NCI-H187 treated with DMSO at 0.1 percent for 48 hours (cell line): ENCODE measurements at places on chromosomes 3 and 15.
A peak's percentile ranks its signal among the peaks of the same experiment; 100 is the strongest.

- no peak for DNase-seq
Observed at GRCh38 chr3:26081166-26081565, 291.3 kb downstream of the OXSM start.

DNA sequence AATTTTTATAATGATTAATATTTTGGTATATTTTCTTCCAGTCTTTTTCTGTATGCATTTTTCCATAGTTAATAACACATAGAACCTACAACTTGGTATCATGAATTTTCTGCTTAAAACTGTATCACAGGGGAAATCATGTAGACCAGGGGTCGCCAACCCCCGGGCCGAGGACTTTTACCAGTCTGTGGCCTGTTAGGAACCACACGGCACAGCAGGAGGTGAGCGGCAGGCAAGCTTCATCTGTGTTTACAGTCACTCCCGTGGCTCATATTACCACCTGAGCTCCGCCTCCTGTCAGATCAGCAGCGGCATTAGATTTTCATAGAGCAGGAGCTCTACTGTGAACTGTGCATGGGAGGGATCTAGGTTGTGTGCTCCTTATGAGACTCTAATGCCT, 54.7 kb downstream of the RPL22L1 start:
- peak; percentile 21 for DNase-seq

DNA sequence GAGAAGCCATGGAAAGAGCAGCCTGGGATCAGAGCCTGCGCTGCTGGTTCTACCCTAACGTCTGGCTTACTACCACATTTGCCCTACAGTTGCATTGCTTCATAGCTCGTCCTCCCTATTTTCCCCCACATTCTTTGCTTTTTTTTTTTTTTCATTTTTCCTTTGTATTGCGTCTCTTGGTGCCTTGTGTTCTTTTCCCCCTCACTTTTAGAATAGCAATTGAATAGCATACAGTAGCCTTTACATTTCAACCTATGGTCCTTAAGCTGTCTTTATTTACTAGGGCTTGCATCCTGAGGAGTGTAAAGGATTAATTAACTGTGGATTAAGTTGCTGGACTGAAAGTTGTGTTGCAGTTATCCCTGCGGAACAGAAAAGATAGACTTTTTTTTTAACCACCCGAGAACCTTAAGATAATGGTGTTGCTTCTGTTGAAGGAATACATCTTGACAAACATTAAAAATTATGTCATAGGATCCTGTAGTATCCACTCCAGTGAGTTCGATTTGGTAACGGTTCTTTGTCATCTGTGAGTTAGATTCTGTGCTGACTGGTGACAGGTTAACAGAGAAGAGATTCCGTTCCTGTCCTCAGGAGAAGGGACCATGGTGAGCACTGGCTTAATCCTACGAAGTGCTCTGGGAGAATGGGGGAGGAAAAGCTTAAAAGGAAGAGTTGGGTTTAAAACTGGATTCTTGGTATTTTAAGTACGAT, 417.4 kb upstream of the NAALADL2 start:
- DNase-seq = no peak

GRCh38 chr3:128786434-128787020, 60.5 kb downstream of the RAB7A start:
- DNase-seq = no peak

- DNase-seq = no peak
Observed at GRCh38 chr3:177633671-177634207, 436.5 kb upstream of the TBL1XR1 start.

GRCh38 chr3:72407766-72408165, 440.5 kb downstream of the SHQ1 start:
- DNase-seq = no peak

DNA sequence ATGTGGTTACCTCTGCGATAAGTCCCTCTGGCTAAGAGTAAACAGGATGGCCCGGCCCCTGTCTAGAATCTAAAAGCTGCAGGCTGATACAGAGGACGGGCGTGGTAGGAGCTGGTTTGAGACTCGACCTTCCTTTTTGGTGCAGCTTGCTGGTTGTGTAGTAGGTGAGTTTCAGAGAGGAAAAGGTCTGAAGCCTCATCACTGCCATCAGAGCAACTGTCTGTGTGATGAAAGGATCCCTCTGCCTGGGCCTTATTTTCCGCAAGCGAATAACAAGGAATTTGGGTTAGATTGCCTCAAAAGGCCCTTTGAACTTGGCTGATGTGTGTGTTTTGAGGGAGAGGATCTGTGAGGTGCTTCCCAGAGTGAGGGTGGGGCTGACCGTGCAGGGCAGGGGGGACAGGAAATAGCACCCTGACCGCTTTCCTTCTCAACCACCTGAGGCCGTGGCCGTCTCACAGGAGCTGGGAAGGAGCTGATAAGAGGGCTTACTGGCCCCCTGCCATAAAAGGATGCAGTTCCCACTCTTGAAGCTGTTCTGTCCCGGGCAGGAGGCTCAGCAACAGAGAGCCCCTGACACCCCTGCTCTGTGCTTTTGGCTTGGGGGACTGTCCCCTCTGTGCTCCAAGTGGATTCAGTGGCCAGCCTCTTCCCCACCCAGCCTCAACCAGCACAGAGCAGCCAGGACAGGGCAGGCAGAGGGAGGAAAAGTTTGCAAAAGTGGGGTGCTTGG, 45.6 kb upstream of the TFRC start:
- DNase-seq = no peak

DNA sequence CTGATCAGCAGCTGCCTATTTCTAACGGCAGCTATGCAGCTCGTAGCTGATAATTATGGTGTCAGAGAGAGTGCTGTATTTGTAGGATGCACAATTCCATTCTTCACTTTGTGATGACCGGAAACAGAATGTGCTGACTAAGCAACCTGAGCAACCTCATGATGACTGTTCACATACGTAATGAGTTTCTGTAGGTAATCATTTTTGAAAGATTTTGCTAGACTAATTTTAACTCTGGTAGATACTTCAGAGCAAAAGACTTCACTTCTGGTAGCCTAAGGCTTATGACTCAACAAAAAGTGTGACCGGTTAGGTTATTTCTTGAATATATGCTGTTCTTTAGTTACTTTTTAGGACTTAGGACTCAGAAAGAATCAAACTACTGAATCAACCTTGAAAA, 567.7 kb downstream of the NAALADL2 start:
- DNase-seq = no peak

- DNase-seq = no peak
Observed at GRCh38 chr3:107833043-107833442, 257.8 kb downstream of the CD47 start.

DNA sequence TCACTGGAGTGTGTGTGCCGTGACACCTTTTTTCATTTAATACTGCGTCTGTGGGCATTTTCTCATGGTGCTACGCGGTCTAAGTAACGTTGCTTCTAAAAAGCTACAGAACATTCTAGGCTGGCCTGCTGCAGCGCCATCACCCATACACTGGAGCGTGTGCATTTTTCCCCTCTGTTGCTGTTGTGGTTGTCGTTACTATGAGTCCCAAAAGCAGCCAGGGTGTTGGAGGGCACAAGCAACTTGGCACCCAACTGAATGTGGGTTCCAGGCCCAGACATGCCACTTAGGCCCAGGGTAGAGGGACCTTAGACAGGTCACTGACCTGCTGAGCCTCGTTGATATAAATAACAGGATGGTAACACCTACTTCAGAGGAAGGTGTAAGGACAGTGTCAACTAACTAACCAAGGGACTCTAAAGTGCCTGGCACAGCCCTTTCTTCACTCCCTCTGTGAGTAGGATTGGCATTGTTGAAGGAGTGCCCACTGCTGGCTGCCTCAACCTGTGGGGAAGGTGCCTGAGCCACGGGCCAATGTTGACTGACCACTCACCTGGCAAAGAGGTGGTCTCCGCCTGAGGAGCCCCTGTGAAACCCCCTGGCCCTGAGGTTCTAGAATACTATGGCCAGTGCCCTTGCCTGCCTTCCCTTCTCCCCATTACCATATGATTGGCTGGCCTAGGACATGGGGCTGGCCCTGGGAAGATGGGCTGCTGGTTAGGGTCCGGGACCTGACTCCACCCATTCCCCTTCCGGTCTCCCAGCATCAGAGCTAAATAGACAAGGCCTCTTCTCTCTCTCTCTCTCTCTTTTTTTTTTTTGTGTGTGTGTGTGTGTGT, 3.5 kb downstream of the CSK start:
- no peak for DNase-seq
